ENCODE measurements at places on chromosomes 2 and 18.
A peak's percentile ranks its signal among the peaks of the same experiment; 100 is the strongest.

- no peak for DNase-seq
Measured at GRCh38 chr2:239099474-239099873, 251.6 kb downstream of the TWIST2 start.

DNA sequence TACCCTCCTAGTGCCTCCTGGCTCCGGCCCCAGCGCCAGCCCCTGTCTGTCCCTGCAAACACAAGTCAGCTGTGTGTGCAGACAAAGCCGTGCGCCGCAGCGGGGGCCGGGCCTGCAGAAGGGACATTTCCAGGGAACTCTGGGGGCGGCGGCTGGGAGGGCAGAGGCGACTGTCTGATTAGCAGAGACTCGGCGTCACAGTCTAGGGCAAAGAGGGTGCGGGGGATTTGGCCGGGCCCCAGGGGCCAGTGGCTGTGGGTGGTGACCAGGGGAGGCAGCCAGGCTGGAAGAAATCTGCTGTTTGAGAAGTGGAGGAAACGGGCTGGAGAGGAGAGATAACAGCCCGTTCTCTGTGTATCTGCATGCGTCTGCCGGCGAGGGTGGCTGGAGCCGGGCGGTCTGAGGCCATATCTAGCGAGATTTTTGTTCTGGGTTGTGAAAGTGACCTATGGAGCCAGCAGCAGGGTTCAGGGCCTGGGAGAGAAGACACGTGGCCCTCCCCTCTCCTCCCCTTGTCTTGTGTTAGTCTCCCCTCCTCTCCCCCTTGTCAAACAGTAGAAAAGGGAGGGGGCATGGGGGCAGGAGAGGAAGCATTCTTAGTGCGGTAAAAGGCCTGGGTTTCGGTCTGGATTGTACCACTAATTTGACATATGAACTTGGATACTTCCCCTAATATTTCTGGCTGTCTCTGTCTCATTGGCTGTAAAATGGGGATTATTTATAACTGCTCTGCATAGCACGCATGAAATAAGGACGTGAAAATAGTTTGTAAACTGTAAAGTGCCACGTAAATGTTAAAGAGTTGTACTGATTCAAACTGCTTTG lies 169.4 kb downstream of the SMAD7 start:
- DNase-seq, result peak; percentile 84

- no peak for DNase-seq
Measured at GRCh38 chr2:15563227-15564100, 2.3 kb upstream of the NBAS start.

DNA sequence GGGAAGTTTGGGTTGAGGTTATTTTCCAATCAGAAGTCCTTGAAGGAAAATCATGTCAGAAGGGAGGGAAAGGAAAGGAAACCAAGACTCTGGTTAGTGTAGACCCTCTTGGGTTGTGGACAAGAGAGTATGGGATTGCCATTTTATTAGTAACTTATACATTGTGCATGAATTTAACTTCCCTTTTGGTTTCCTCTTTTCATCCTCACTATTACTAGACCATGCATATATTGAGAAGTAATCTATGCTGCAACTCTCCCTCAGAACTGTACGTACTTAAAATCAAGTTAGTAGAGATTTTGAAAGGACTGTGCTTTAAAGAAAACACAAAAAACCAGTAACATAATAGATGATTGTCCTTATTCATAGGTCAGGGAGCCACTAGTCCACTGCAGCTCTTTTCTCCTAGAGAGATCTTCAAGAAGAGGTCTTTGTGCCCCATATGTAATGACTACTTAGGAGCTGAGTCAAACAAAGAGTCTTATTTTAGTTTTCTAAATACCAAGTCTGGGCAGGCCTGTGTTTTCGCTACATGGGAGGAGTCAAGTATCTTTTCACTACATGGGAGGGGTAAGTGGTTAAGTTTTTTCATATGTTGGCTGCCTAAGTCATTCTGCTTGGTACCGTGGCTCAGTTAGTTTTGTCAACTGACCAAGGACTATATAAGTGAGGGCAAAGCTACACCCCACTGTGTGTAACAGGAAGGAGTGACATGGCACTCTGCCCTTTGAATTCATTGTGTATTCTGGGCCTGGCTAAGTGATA lies 25.2 kb upstream of the FAM117B start:
- no peak for DNase-seq

GRCh38 chr2:27870724-27871123 lies 19.5 kb downstream of the RBKS start:
- no peak for DNase-seq

Data from right kidney (tissue), 9 donors.